Renal pelvis (tissue), 12 donors: ENCODE measurements at places on chromosomes 12 and 14. TPM values are rescaled to one million over a fixed set of nuclear protein-coding genes. Genes with fewer than 3 reads are reported as not detected.

BRMS1L gene
- polyA plus RNA-seq = 17.5 TPM

IKZF4 gene
- polyA plus RNA-seq = 15.8 TPM

PZP gene
- polyA plus RNA-seq = 0.53 TPM

PCBP2 gene
- 1,171 TPM for polyA plus RNA-seq

CLEC4E gene
- polyA plus RNA-seq = 1.1 TPM

DNA sequence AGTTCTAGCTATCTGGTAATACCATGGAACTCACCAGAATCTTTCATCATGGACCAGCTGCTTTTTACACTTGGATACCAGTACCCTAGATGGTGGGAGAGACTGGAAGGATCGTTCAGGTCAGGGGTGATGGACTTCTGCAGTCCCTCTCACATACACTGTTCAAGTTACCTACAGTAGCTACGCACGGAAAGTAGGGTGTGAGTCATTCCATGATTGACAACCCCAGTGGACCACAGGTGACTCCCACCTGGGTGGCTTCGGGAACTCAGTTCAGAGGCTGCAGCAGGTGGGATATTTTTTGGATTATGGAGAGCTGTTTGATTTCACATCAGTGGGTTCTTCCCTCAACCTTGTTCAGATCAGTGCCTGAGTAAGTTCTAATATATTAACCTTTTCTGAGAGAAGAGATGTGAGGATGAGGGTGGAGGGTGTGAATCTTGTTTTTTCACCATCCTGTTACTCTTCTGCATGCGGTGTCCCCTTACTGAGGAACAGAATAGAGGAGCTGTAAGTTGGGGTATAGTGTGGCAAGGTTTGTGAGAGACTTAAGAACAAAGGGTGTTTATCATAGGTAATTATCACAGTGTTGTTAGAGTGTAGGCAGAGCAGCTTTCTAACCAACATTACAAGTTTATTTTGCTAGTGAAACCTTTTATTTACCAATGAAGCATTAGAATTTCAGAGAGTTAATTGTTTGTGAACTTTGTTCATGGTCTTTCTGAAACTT, 39.6 kb downstream of the PRKCH start:
- no peak for DNase-seq

GRCh38 chr14:21003788-21004346, 4.8 kb downstream of the SLC39A2 start:
- no peak for DNase-seq

- peak; percentile 16 for DNase-seq
Measured at GRCh38 chr12:662566-663292, 516 bp downstream of the NINJ2 start.

GRCh38 chr12:80867941-80868340, 69.8 kb downstream of the LIN7A start:
- no peak for DNase-seq

DNA sequence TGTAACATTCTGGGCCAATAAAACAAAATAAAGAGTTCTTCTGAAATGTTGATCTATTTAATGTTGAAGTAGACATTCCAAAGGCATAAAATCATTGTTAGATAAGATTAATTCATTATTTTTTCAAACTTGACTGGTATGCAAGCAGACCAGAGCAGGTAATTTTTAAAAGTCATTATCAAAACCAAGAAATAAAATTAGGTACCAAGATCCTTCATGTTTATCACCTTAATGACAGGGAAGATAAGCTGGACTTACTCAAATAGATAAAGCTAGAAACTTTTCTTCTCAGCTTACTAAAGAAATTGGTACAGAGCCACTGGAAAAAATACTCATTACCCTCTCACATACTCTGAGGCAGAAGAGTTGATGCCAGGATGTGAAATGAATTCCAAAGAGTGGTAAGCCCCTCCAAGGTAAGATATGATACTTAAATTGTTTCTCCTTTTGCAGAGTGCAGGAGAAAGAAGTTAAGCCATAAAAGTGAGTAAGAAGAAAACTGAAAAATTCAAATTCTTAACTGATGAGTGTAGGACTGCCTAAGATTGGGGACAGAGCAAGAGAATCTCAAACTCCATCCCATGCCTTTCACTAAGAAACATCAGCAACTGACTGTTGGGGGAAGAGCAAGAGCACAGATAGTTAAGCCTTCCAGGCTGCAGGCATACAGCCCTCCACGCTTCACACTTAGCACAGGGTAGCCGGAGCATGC, 111.9 kb downstream of the SLC41A2 start:
- no peak for DNase-seq

DNA sequence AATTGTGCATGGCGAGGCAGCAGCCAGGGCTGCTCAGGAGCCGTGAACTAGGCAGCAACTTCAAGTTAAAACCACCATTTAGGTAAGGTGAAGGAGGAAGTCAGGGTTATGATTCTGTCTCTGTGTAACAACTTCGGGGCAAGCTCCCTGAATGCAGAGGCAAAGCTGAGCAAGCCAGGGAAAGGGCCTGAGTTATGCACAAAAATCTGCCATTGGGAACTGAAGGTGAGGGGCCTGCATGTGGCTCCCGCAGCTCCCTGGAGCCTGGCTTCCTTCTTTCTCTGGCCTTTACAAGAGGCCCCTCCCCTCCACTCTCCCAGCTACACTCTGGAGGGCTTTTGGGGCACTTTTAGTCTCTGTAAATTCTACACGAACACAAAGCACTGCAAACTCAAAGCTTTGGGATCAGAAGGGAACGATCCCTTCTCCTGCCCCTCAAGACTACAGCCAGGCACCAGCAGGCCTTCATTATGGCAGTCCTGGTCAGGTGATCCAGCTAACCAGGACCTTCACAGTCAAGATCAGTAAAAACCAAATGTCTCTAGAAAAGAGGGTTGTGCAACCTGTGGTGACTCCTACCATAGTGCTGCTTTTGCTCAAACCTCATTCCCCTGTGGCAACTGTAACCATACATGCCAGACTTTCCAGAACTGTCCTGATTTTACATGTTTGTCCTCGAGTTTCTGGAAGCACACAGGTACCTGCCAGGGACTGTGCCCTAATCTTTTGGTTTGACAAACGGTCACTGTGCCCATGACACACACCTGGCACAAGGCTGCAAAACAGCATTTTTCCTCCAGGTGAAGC, 67.2 kb upstream of the PTGR2 start:
- DNase-seq = no peak

DNA sequence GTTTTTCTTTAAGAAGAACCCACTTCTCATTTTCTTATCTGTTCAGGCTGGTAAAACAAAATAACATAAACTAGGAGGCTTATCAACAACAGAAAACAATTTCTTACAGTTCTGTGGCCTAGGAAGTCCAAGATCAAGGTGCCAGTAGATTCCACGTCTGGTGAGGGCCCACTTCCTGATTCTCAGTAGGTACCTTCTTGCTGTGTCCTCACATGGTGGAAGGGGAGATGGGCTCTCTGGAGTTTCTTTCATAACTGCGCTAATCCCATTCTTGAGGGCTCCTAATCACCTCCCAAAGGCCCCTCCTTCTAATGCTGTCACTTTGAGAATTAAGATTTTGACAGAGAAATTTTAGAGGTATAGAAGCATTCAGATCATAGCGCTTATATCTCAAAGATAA, 33.4 kb downstream of the TXNRD1 start:
- no peak for DNase-seq

DNA sequence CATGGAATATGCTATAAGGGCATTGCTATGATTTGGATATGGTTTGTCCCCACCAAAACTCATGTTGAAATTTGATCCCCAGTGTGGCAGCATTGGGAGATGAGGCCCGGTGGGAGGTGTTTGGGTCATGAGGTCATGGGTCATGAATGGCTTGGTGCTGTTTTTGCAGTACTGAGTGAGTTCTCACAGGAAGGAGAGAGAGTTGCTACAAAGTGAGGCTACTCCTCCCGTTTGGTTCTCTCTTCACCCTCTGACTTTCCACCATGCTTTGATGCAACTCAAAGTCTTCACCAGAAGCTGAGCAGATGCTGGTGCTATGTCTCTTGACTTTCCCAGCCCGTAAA, 388.1 kb upstream of the TMPO start:
- no peak for DNase-seq

GRCh38 chr14:60736494-60736893, 1.9 kb downstream of the MNAT1 start:
- no peak for DNase-seq
